NCI-H446 treated with DMSO at 0.1 percent for 48 hours (cell line): ENCODE measurements at places on chromosomes 5 and 9.

DNA sequence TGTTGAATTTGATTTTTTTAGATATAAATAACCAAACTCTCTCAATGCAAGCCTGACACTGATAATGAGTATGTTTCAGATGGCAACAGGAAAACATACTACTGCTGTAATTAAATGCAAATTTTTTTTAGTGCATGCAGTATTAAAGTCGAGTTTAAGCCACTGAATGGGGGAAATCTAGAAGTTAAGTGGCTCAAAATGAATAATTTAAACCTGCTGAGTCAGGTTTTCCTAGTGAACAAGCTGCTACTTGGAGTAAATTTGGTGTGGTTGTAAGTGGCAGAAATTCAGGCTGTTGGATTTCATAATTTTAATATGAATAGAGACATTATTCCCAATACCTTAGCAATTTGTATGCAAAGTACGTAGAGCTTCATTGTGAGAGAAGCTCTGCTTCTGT is 121.8 kb downstream of the SLF1 start:
- no peak for DNase-seq

DNA sequence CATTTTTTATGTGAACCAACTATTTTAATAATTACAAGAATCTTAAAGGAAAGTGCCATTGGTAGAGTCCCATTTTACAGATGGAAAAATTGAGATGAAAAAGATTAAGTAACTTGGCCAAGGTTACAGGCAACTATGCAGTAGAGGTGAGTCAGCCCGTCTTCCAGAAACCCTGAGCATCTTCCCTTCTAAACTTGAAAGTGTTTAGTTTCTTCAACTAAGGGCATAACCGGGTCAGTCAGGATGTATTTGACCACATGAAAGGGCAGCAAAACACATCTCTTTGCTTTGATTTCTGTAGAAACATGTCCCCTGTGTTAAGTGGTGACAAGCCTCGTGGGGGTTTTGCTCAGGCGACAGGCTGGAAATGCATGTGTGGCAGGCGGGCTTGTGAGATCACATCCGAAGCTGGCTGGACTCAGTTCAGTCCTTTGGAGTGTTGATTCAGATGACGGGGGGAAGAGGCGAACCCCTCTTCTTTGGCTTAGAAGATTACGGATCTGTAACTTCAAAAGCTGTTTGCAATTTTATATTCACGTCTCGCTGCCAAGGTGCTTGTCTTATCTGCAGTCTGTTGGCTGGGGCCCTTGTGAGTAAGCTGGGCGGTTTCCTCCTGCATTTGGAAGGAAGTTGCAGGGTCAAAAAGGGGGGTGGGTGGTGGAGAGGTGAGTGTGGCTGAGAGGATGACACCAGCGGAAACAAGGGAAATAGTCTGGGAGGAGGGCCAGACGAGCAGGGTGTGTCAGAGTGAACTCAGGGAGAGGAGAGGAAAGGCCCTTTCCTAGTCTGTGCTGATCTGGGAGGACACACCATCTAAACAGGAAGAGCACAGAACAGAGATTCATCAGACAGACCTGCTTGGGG is 78.9 kb upstream of the RPS23 start:
- no peak for DNase-seq

- DNase-seq = peak; percentile 24
Measured at GRCh38 chr5:55226934-55227663, at the start of gene MCIDAS. Gene MCIDAS (minus strand): TSS chr5:55227315. CDS start chr5:55227138, 177 bp downstream.

DNA sequence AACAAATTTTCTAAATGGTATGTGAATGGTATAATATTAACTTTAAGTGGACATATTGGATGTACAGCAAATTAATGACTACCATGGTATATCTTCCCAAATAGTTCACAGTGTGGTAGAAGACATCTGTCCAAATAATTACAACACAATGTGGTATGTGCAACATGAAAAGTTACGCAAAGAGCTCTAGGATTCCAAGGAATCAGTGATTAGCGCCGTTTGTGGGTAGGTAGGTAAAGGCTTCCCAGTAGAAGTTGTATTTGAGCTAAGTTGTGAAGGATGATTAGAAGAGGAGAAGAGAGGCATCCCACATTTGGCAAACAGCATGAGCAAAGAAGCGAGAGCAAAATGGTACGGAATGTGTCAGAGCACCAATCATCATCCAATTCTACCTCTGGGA is 14.3 kb upstream of the KLF9 start:
- DNase-seq = no peak

- no peak for DNase-seq
Measured at GRCh38 chr5:113917997-113918396, 404.5 kb downstream of the YTHDC2 start.

GRCh38 chr9:23342291-23342690 is 483.7 kb downstream of the ELAVL2 start:
- DNase-seq = peak; percentile 39

- DNase-seq = no peak
Measured at GRCh38 chr9:130846487-130847305, 11.6 kb downstream of the ABL1 start.

DNA sequence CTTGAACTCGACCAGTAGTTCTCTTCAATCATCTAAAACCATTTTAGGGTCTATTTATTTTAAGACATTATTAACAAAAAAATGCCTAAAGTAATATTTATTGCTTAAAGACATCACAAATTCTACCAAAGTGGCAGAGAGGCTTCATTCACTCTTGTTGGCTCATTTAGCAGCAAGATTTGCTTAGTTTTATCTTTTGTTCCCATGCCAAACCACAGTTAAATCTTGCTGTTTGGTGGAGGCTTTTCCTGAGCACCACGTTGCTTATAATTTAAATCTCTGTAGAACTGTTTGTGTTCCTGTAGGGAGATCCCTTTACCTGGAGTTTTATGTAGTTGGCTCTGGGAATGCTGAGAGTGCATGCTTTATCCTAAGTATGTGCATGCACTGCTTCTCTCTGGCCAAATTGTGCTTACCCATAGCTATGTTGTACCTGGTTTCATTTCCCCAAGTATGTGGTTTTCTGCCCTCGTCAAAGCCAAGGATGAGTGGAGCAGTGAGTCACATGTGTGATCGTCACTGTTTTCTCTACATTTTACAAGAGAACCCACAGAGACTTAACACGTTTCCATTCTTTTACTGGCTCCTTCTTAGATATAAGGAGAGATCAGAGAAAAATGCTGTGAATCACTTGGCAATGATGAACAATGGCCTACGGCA is 42.1 kb upstream of the MAST4 start:
- no peak for DNase-seq

DNA sequence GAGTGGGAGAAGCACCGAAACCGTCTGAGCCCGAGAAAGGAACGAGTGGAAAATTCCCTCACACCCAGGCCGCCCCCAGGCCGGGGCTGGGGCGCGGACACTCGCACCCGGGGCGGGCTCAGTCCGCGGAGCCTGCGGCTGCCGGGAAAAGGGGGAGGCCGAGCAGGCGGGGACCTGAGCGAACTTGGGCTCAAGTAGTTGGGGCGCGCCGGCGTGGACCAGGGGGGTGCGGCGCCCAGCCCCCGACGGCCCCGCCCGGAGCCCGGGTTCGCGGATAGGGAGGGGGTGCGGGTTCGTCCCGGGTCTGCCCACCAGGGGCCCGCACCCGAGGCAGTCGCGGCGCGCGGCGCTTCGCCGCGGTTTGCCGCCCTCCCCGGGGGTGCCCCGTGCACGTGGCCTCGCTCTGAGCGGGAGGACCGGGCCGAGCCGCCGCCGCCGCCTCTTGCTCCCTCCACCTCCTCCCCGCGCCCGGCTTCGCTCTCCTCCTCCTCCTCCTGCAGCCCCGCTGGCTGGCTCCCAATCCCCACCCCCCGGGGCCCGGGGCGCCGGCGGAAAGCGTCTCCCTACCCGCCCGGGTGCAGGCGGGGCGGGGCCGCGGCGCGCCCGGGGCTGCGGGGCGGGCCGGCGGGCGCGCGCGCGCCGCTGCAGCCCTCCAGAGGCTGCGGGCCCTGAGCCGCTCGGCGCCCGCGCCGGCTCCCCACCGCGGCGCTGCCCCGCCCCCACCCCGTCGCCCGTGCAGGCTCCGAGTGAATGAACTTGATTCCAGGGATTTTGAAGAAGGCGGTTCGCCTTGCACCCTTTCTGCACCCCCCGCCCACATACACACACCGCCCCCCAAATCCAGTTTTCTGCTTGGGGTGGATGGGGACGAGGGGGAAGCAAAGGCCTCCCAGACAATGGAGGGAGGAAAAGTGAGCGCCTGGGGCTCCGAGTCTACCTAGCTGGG is 1.3 kb upstream of the NFIB start:
- DNase-seq = peak; percentile 100

DNA sequence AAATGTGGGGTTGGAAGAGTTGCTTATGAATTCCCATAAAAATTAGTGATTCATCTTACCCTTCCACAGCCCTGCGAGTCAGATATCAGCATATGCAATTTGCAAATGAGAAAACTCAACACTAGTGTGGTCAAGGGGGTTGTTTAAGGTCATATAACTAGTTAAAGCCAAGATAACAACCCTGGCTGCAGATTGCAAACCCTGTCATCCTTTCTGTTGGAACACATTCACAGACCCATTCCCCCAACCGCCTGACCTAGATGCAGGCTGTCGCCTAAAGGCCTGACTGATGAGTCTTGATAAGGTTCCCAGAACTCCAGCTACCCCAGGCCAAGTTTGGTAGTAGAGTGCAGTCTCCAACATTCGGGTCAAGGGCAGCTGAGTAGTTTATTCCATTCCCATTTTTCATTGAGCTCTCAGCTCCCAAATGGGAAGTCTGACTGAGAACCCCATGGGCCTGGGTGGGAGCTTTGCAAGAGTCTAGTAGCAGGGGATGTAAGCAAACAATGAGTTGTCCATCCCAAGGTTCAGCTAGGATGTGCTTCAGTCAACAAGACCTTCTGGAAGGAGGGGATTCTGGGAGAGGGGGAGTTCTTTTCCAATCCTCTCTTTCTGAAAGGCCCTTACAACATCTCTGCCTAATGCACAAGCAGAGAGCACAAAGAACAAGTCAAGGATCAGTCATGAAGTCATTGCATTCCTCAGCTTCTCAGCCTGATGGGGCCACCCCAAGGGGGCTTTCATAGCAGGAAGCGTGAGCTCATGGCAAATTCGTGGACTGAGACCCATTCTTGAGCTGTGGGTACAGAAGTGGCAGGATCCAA is 40.3 kb downstream of the ADAM19 start:
- no peak for DNase-seq

DNA sequence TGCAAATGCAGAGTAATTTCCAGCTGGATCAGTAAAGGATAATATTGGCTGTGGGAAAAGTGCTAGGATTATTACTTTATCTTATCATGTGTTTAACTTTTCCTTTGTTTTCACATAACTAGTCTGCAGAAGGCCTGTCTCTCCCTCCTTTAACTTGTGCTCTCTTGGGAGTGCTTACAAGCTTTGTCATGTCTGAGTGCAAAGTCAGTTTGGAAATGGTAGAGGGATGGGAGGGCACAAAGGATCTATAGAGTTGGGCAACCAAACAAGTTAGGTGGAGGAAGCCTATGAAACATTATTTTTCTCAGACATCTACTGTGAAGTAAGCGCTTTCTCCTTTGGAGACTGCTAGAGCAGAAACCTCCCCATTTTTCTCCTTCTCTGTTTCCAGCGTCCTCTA is 308.8 kb downstream of the ARHGAP26 start:
- DNase-seq = no peak

DNA sequence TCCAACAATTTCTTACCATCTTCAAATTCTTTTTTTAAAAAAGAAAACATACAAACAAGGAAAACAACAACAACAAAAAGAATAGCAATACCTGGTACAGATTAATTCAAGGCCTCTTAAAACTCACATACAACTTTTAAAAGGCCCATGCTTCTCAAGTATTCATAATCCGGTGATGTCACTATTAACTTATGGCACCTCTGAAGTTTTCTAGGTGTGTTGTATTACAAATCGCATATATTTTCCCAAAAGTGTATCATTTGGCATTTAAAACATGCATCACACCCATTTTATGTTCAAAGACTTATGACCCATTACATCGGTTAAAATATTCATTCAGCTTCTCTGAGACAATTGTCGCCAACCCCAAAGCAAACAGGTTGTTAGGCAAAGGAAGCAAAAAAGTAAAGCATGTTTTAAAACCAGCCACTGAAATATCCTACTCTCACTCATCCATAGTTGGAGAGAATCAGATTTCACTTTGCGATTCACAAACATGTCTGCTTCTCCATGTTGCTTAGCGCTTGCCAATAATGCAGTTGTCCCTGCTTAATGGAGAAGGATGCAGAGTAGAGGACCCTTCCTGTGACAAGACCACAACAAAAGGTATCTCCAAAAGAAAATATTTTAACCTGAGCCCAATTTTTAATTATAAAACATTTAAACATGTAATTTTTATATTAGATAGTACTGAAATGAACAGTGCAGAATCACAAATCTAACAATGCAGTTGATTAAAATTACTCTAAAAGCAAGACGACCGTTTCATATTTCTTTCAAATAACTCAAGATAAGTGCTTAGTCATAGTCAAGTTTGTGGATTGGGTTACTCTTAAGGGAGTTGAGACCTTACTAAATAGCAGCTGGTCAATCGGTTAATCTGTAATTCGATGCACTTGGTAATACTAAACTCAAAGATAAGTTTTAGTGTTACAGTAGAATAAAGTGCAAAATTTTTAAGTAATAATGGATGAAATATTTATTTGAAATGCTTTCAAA is 1.6 kb downstream of the SKP1 start:
- no peak for DNase-seq

DNA sequence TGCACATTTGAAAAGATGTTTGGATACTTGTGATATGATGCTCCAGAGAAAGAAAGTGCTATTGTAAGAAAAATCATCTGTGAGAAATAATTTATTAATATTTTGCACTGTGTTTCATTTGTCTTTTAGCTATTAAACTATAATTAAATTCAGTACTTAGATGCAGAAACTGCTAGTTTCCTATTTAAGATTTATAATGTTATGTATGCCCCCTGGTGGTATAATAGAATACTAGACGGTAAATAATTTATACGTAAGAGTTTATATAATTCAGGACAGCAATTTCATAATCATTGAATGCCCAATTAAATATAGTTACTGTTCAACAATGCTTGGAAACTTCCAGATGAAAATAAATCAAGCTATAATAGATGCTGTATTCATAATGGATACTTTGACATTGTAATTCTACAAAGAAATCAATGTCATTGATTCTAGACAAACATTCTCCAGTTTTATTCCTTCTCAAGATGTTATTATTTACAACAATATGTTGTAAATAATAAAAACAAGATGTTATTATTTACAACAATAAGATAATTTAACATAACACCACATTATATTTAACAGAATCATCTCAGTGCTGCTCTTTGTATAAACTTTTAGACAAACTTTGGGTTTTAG is 101.0 kb downstream of the TMEM232 start:
- peak; percentile 36 for DNase-seq

- no peak for DNase-seq
Measured at GRCh38 chr9:126293522-126293889, 33.1 kb upstream of the MVB12B start.

- DNase-seq = peak; percentile 53
Measured at GRCh38 chr5:54455413-54456157, at the start of gene HSPB3. Gene HSPB3 (plus strand): TSS chr5:54455699. CDS start chr5:54455790, 91 bp downstream.

DNA sequence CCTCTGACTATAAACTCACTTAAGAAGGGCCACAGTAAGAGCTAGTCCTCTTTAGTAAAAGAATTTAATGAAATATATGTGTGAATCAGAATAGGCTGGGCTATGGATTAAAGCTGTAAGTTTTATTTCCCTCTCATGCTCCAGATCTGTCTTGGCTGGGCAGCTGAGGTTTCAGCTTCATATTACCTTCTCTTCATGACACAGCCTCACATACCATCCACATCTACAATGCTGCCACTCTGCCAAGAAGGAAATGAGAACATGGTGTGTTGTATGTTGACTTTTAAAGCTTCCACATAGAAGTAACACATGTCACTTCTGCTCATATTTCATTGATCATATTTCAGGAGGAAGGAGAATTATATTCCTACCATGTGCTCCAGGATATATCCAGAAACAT is 776.0 kb upstream of the ACO1 start:
- DNase-seq = no peak
